ENCODE measurements at places on chromosomes 1 and 21.

DNA sequence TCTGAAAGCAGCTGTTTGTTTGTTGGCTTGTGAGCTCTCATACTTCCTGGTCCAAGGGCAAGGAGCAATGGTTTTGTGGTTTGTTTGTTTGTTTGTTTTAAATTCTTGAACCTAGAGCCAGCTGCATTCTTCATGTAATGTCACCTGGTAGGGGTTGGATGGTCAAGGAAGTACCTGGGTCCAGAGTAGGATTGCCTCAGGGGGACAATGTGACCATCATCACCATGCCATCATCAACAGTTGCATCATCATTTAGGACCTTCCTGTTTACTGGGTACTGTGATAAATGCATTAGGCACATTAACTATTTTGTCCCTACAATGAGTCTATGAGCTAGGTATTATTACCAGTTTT lies 14.7 kb upstream of the MYOG start:
- no peak for DNase-seq

DNA sequence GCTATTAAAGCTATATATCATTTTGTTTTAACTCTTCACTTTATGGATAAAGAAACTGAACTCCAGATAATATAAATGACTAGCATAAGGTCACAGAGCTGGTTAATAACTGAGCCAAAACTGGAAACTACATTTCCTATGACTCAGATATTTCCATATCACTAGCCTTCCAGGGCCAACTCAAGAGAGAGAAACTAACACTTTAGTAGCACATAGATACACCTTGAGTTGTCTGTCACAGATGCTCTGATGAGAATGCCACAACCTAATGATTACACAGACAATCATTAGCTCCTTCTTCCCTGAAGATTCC lies 40.7 kb downstream of the NME7 start:
- DNase-seq, result peak; percentile 26

DNA sequence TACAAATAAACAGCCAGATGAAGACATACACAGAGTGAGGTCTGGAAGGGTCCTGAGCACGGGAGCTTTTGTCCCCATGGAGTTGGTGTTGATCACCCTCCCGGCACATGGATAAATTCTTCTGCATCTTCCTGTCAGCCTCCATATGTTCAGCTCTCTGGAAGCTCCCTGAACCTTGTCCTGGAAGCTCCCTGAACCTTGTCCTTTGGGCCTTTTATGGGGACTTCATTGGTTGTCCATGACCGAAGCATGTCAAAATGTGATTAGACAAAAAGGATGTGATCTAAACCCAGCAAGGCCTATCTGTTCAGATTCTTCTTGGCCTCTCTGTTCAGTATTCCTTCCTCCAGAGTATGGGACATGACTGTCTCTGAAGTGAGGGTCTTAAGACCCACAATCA lies 25.4 kb upstream of the RNF11 start:
- DNase-seq, result no peak

DNA sequence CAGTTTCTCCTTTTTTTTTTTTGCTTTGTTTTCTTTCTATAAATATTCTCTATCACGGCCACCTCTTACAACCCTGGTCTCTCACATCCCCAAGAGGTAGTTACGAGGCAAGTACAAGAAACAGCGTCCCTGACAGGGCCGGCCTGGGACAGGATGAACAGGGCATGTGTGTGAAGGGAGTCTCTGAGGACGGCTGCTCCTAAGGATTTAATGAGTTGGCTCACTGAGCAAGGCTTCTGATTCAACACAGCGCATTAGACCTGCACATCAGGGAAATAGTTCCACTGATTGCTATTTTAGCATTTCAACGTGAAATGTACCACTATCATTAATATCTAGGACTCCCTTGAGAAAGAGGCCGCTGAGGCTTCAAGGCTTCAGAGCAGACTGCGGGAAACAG lies 54.0 kb downstream of the NTPCR start:
- DNase-seq, result no peak

DNA sequence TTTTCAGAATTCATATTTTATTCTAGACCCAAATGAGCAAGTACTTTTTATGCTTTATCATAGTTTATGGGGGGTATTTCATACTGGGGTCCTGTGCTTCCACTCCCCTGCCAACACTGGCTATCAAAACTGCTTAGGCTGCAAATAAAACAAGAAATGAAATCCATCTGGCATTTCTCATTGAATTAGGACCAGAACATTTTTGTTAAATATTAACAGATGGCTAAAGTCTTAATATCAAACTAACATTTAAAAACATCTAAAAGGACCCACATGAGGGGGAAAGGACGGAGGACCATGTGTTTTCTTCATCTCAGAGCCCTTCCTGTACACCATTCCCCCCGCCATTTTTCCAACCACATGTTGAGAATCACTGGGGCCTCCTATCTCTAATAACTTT lies 167.5 kb upstream of the C1orf105 start:
- DNase-seq, result no peak

DNA sequence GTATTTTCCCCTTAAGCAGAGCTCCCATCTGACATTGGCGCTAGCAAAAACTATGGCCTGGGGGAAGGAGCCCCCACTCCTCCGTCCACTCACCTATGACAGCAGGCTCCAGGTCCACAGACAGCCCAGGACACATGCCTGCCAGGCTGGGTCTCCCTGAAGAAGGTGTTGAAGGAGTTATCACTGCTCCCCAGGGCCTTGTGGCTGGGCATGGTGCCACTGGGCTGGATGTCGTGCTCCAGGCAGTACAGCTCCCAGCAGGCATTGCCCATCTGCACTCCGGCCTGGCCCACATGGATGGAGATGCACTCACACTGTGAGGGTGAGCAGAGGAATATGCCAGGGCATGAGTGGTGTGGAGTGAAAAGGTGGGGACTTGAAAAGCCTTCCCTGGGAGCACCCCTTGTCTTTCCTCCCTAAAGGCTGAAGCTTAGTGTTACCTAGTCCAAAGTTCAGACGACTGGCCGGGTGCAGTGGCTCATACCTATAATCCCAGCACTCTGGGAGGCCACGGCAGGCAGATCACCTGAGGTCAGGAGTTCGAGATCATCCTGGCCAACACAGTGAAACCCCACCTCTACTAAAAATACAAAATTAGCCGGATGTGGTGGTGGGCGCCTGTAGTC lies 30.0 kb downstream of the RABIF start:
- no peak for DNase-seq

GRCh38 chr1:115063228-115063901 lies 25.9 kb downstream of the TSPAN2 start:
- DNase-seq, result no peak

- DNase-seq, result no peak
Measured at GRCh38 chr1:92511541-92511940, 24.8 kb upstream of the GFI1 start.

DNA sequence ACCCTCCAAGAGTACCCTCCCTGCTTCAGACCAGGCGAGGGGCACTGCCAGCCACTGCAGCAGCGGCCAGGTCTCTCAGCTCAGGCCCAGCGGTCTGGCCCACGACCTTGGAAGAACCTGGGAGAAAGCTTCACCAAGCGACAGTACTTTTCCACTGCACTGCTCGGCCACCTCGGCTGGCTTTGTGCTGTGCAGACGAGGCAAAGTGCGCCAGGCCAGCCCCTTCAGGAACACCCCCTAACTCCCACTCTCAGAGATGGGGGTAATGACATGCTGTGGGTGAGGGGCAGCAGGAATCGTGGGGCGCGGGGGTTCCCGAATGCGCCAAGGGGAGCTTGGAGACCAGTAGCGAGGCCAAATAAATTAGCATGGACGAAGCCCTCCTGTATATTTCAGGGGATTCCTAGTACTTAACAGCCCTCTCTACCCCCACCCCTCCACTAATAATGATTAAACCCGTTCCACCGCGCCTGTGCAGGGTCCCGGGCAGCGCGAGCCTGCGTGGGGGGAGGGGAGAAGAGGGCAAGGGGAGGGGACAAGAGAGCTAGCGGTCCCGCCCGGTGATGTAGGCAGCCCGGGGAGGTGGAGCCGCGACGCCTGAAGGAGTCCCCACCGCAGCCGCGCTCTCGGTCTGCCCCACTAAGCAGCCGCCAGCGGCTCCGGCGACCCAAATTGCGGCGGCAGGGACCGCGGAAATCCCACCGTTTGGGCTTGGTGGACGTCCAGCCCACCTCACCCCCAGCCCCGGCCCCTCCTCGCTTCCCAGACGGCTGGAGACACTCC lies at the start of gene FAM43B:
Gene FAM43B, plus strand, starts transcription at position 629 of the 783 bp plus-strand sequence. CDS start 401 bp downstream, outside the sequence.
- DNase-seq, result no peak

DNA sequence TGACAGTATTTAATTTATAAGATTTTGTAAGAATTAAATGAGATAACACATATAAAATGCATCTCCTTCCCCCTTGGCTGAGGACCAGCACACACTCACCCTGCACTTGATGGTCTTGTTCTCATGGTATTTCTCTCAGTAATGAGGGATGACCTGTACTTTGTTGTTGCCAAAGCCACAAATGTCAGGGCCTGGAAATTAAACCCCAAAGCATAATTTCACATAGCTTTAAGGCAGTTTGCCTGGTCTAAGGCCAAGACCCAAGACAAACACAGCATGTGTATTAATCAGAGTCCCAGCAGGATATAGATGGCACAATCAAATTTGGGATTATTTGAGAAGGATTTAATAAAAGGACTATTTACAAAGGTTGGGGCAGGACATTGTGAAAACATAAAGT lies 48.6 kb upstream of the EPS15 start:
- no peak for DNase-seq

GRCh38 chr1:237863234-237863633 lies 27.5 kb downstream of the ZP4 start:
- no peak for DNase-seq

- DNase-seq, result no peak
Measured at GRCh38 chr1:67150931-67151330, 15.3 kb upstream of the IL23R start.

DNA sequence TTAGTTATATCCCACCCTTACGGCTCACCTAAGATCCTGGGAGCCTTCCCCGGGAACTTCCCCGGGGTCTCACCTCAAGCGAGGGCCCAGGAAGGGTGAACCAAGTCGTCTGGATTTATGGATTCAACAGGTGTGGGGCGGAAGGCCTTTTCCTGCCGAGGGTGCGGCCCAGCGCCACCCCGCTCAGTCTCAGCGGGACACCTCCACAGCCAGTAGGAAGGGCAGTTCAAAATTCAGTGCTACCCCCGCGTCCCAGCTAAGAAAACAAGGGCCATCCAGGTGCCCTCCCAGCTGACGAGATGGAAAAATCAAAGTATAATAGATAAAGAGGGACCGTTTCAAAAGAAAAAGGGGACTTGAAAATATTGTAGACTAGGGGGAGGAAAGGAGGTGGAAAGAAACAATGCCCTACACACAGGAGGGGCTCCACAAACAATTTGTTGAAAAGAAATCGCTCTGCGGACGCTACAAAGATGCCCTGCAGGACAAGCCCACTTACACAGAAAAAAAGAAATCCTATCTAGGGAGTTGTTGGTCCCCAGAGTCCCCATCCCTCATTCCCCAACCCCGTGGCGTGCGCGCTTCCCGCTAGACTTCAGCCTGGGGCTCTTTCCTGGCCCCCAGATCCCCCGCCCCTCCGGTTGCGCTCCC lies 1.3 kb downstream of the SLC2A1 start:
- DNase-seq, result no peak

DNA sequence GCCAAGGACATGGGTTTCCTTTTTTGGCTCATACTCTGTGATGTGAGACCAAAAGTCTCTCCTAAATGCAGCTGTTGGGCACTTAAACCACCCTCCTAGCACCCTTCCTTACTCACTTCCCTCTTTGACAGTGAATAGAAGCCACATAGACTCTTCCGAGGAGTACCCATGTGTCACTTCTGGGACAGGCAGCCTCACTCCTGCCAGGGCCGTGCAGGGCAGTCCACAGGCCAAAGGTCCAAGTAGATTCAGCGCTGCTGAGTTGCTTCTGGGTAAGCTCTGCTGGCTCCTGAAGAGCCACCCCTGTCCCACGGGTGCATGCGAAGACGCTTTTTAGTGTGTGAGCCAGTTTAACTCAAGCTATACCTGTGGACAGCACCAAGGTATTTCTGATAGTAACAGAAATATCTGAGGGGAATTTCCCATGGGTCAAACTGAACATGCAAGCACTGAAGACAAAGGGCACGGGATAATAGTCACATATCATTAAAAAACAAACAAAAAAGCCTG lies 36.8 kb upstream of the BMP8B start:
- DNase-seq, result no peak

DNA sequence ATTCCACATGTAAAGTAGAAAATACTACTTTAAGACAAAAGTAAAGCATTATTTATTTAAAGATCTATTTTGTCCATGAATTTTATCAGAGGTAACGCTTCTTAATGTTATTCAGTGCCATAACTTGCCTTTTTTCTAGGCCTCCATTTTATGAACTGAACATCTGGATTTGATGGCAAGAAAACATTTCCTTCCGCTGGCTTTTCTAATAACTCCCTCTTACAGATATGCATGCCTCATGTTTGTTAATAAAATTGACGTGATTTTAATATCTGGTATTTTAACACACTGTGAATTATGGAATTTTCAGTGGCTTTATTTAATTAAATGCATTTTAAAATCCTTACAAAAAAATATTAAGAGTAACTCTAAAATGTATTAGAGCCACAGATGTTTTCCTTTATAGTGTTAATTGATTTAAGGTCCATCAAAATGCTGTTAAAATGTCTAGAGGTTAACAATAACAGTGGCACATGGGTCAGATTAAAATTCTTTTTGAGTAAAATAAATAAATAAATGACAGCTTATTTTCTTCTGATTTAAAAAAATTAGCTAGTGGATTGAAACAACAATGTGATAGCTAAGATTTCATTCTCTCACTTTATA lies 15.1 kb downstream of the PTPRC start:
- DNase-seq, result no peak

Data from kidney capillary endothelial cell (primary cell).